ENCODE measurements at places on chromosomes 12 and 14.

- DNase-seq: peak; percentile 72
Observed at GRCh38 chr14:79842270-79842669, 369.0 kb downstream of the DIO2 start.

- DNase-seq: no peak
Observed at GRCh38 chr14:99127651-99128167, 144.3 kb downstream of the BCL11B start.

- no peak for DNase-seq
Observed at GRCh38 chr14:97196336-97196735, 399.2 kb downstream of the VRK1 start.

- no peak for DNase-seq
Observed at GRCh38 chr12:111037047-111037446, 116.7 kb upstream of the MYL2 start.

DNA sequence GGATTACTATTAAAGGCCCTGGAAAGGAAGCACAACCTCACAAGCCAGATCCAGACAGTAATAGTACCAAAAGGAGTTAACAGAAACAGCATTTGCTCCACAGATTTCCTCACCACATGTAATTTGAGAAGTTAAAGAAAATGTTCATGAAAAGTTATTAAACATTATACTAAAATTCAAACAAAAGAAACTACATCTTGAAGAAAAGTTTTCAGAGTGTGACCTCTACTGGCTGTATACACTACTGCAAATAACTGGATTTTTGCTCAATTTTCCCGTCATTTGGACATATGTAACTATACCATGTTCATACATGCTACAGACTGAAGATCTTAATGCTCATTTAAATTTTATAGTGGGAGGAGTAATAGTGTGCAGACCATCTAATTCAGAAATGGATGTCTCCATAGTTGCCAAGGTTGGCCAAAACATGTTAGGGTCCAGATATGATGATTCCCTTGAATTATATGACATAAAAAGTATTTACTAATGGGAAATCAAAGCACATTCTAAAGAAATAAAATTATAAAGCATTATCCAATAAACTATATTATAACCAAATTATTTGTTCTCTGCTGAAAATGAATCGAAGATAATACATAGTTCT is 5.6 kb downstream of the KRR1 start:
- no peak for DNase-seq

DNA sequence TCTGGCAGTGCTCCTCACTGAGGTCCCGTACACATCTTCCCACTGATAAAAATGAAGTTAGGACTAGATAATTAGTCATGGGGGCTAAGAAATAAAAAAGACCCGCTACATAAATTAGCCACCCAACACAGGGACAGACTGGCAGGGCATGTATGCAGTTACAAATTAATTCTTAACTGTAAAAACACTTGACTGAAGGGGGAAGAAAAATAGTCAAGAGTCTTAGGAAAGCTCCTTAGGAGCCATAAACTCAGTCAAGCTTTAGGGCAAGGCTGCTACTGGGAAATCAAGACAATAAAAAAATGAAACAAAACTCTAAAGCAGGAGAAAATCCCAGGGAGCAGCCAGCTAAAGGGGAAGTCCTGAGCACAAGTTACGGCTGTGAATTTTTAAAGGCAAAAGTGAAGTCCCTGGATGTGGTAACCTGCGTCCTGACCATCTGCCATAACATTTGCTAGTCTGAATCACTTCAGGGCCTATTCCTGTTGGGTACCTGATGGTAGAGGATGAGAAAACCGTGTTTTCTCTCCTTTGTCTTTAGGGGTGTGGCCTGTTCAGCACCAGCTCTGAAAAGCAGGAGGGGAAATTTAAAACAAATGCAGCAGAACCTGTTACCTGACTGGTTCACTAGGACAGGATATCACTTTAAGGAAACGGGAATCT is 7.5 kb upstream of the NPFF start:
- no peak for DNase-seq

DNA sequence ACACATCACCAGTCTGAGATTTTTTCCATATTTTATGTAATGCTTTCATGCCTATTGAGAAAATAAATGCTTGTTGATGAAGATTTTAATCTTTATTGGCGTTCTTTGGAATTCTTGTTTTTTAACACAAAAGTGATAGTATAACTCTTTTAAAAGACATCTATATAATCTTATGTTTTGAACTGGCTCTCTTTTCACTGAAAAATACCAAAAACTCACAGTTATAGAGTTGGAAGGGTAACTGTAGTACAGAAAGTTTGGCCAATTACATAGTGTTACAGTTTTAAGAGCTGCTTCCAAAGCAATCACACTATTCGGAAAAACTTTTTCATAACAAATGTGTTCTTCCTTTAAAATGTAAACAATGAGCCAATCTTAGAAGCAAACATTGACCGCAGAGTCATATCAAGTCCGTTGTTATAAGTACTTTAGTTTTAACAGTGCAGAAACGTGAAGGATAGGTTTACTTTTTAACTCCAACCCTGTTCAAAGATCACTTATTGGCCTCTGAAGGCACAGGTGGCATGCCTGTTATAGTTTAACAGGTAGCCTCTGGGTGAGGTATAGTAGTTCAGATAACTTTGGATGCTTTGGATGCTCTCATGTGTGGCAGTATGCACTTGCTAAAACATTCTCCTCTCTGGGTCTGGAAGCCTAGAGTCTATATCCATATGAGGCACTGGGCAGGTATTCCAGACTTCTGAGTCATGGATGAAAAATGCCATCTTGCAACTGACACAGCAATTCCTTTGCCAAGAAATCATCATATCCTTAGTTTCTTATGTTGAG is 12.1 kb upstream of the NTN4 start:
- DNase-seq: peak; percentile 82

DNA sequence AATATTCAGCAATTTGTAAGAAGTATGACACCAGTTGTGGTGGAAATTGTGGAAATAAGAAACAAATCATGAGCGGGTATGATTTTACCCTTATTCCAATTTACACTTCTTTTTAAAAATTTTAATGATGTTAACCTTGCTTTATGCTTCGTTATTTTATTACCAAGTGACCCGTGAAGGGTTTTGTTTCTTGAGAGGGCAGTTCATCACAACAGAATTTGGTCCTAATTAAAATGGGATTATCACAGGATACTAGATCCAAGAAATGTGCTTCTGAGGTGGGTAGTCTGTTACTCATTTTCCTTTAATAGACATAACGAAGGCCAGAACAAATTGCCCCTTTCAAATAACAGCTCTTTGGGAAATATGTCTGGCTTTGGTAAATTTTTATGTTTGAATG is 25.5 kb upstream of the RASSF8 start:
- DNase-seq: no peak

All from HCEC 1CT (cell line).